ENCODE measurements at places on chromosomes 6 and 20.

DNA sequence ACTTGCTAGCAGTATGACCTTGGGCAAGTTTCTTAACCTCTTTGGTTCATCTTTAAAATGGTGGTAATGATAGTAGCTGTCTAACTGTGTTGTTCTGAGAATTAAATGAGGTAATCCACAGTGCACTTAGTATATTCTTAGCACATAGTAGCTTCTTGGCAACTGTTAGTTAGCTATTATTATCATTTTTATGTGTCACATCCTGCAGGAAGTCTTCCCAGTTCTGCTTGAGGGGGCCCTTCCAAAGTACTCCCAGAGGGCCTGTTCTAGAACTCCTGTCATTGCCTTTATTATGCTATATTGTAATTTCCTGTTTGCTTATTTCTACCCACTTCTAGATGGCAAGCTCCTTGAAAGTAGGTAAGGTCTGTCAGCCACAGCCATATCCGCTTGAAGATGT, 30.6 kb downstream of the ANKS1A start:
- no peak for DNase-seq

GRCh38 chr6:44253307-44254101, 3.8 kb downstream of the SLC35B2 start:
- no peak for DNase-seq

DNA sequence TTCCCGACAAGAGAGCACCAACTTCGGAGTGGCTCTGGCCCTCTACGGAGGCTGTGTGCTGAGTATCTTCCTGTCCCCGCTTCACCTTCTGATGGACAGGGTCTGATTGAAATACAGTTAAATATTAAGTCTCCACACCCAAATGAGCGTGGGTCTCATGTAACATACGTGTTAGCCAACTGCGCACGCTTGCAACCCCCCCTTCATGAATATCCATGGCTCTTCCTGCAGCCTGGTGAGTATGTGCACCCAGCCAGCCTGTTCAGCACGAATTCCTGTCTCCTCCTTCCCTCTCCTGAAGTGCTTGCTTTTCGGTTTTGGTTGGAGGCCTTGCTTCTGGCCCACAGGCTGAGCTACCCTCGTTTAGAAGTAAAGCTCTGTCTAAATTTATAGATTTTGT, 102.9 kb upstream of the FRMD1 start:
- DNase-seq, result no peak

DNA sequence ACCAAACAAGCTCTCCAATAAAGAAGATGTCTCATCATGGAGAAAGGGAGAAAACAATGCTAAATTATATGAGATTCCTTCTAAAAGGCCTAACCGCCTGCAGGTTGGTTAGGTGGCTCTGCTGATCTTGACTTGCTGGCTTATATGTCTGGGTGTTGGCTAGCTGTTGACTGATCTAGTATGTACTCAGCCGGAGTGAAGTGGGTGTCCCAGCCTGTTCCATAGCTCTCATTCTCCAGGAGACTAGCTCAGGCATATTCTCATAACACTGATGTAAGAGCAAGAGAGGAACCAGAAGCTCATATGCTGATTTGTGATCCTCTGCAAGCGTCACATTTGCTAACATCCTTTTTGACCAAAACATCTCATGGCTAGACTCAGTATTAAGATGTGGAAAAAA, 473.0 kb downstream of the BMP2 start:
- DNase-seq, result no peak

- DNase-seq, result no peak
These were observed 29.9 kb upstream of the PREP start for GRCh38 chr6:105432797-105433196.

DNA sequence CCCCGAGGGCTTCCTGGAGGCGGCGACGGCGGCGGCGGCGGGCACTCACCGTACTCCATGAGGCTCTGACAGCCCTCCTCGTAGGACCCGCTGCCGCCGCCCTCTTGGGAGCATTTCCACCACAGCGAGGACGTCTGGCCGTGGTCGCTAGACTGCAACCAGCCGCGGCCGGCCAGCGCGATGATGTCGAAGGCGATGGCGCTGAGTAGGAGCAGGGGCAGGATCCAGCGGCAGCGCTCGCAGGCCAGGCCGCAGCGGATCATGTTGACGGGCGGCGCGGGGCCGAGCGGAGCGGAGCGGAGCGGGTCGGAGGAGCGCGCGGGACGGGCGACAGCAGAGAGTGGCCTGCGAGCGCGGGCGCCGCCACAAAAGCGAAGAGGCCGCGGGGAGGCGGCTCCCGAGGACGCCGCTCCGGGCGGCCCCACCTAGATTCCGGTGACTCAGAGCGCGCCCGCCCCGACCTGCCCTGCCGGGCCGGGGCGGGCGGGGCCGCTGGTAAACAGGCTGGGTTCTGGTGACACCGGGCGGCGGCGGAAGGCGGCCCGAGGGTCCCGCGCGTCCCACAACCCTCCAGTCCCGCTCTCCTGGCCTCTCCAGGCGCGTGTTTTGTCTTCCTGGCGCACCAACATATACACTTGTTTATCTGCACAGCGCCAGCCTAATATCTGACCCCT, at the start of gene PERP:
PERP (minus strand) TSS at position 342 of the 674 bp plus-strand sequence; CDS start at position 263, 79 bp downstream.
- peak; percentile 71 for DNase-seq

GRCh38 chr20:37390503-37390890, 44.6 kb downstream of the SRC start:
- no peak for DNase-seq

GRCh38 chr6:72769459-72770125, 147.7 kb downstream of the KCNQ5 start:
- no peak for DNase-seq

GRCh38 chr6:110315869-110316398, 42.2 kb downstream of the METTL24 start:
- DNase-seq, result no peak

DNA sequence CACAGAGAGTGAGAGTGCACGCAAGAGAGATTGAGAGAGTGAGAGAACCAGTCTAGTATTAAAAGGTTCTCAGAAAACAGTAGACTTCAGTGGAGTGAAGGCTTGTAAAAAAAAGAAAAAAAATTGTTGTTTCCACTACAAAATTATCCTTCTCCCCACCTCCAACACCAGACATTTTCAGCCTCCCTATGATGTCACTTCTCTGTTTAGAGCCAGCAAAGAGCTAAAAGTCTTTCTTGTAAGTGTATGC, 77.8 kb downstream of the BACH2 start:
- DNase-seq, result no peak

DNA sequence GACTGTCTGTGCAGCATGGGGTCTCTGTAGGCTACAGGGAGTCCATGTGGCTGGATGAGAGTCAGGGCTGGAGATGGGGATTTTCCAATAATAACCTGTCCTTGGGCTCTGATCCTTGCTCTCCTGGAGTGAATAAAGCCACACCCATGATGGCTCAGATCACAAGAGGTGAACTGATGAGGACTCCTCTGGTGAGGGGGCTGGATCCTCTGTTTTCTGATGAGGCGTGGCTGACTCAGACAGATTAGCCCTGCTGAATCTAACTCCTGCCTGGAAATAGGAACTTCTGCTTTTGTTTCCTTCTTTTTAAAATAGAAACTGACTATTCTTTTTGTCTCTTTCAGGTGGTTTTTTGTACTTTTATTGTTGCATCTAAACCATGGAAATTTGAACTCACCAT, 27.0 kb downstream of the CST9L start:
- DNase-seq, result no peak

DNA sequence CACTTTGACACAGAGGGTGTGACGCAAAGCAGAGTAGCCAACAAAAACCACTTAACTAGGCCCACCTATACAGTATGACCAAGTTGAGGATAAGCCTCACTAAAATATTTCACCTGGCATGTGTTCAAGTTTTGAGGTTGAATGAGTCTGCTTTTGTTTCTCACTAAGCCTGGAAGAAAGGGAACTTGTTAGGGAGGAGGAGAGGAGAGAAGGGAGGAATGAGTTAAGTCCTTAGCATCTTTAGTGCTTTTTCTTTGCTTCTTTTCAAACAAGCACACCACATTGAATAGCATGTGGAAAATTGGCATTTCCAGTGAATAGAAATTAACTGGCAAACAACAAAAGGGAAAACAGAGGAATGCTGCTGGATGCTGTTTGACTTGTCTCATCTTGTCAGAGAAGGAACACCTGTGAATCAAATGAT, 461.9 kb downstream of the GJA1 start:
- peak; percentile 83 for DNase-seq

DNA sequence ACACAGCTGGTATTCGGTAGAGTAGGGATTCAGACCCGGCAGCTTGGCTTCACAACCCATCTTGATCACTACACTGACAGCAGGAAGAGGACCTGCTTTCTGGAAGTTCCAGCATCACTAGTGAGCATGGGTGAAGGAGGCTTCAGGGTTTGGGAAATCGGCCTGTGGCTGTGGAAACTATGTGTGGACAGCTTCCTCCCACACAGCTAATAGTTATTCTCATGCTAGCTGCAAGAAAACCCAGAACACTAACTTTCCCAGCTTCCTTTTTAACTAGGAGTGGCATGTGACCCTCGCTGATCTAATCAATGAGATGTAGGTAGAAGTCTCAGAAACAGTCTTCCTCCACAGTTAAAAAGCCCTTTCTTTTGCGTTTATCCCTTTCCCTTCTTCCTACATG, 36.3 kb upstream of the SIRPA start:
- DNase-seq, result no peak

GRCh38 chr6:51559059-51559458, 528.4 kb downstream of the PKHD1 start:
- no peak for DNase-seq

GRCh38 chr20:41623625-41624375, 5.6 kb upstream of the CHD6 start:
- no peak for DNase-seq

- DNase-seq, result no peak
These were observed 46.9 kb downstream of the MMUT start for GRCh38 chr6:49416195-49416594.

GRCh38 chr6:54060286-54060685, 51.0 kb upstream of the MLIP start:
- no peak for DNase-seq

Data from spinal cord (tissue), 10 donors.